ENCODE measurements at places on chromosomes 3 and 15.

DNA sequence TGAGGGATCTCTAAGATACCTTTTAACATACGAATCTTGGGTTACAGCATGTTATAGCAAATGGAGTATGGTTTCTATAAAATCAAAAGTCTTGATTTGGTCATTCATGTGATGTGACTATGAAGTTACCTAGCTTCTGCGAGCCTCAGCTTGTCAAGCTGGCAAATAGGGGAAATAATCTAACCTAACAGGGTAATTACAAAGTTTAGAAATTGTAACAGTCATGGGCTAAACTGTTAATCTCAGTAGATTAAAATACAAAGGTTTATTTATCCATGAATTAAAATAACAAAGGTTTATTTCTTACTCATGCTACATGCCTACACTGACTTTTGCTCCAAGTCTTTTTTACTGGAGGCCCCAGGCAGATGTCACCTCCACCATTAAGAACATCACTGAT is 359.1 kb downstream of the CLSTN2 start:
- DNase-seq: no peak

GRCh38 chr3:45387636-45388348 is 584 bp upstream of the LARS2 start:
- no peak for DNase-seq

DNA sequence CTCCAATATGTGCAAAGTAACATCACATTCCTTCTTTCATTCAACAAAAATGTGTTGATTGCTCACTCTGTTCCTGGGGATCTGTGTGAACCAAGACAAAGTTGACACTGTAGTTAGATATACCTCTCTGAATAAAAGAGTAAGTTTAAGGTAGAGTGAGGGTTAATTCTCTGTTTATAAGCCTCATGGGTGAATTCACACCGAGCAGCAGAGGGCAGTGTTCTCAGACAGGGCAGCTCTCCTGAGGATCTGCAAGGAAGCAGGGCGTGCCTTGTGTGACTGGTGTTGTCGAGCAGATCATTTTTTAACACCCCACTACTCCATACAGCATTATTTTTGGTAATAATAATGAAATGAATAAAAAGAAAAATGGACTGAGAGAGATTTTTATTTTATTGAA is 34.4 kb downstream of the PAQR9 start:
- no peak for DNase-seq

DNA sequence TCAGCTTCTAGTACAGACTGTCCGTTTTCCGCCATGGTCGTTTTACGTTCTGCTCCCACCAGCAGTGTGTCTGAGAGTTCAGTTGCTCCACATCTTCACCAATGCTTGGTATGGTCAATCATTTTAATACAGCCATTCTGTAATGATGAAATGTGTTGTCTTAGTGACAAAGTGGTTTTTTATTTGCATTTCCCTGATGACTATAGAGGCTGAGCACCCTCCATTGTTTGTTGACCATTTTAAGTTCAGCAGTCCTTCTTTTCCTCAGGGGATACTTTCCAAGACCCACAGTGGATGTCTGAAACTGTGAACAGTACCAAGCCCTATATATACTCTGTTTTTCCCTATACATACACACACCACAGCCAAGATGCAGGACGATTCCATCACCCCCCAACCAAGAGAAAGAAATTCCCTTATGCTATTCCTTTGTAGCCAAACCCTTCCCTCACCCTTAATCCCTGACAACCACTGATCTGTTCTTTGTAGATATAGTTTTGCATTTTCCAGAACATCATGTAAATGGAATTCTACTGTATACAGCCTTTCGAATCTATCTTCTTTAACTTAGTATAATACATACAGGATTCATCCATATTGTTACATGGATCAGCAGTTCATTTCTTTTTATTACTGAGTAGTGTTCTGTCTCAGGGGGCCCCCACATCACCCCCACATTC is 55.9 kb downstream of the C3orf20 start:
- DNase-seq: no peak

DNA sequence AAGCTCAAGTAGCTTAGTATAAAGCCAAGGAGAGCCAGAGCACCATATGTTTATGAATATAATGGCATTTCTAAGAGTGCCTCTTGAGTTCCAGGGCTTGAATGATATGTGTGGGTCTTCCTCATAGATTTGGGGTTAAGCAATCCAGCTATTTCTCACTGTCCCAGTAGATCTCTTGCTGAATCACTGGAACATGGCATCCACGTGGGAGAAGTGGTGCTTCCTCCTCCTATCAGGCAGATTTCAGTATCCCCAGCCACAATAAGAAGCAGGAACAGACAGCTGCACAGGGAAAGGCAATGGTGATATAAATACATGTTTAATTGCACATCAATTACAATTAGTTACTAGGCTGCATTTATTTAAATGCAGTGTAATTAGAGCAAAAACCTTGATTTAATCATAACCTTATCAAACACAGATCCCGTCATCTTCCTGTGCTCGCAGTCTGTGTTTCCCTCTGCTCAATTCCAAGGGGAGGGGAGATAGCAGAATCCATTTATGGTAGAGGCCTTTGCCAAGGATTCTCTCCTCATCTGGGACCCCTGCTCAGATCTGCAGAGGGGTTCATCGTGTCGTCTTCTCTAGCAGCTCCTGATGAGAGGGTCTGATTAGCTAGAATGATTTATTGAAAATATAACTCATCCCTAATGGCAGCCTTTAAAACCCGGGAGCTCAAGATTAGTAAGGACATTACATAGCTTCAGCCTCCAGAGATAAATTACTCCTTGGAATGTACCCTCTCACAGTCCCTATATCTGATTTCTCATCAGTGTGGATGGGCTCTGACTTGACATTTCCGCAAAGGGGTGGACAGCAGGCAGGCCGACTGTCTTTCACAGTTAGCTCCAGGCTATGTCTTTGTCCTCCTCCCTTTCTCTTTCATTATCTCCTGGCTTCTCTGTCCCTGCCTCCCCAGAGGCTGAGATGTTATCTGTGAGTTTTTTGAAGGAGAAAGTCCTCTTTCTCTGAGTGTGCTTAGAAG is 775.9 kb downstream of the AGBL1 start:
- DNase-seq: no peak

DNA sequence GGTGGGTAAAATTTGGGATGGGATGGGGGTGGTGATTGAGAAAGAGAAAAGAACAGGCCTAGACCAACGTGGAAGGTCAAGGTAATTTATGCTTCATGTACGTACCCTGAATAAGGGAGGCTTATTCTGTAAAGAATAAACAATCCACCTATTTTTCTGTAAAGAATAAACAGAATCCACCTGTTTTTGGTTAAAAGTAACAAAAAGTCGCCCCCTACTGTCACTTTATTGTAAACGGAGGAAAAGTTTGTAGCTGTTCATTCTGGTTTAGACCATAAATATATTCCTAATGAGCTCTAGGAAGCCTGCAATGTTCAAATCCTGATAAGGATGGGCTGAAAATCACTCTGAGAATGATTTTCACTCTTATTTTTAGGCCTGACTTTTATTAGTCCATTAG is 23.5 kb upstream of the SQOR start:
- DNase-seq: no peak

GRCh38 chr3:172709774-172710663 is 848 bp downstream of the NCEH1 start:
- no peak for DNase-seq

GRCh38 chr3:11995120-11995519 is 9.1 kb upstream of the SYN2 start:
- DNase-seq: no peak

GRCh38 chr3:84510007-84510406 is 448.8 kb upstream of the CADM2 start:
- no peak for DNase-seq

DNA sequence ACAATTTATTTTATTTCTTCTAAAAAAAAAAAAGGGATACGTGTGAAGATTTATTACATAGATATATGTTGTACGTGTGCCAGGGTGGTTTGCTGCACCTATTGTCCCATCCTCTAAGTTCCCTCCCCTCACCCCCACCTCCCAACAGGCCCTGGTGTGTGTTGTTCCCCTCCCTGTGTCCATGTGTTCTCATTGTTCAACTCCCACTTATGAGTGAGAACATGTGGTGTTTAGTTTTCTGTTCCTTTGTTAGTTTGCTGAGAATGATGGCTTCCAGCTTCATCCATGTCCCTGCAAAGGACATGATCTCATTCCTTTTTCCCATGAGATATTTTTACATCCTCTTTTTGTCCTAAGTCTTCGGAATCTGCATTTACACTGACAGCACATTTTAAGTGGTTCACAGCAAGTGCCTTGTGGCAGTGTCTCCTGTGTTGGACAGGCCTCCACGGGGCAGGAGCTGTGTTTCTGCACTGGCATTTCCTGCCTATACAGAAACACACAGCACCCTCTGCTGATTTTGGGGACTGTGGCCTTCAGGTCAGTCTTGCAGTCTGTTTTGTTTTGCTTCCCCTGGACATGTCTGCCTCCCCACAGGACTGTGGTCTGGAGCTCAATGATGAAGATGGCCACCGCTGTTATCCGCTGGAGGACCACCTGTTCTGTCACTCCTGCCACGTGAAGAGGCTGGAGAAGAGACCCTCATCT is 12.7 kb upstream of the SACM1L start:
- DNase-seq: no peak

- no peak for DNase-seq
Observed at GRCh38 chr15:101099183-101099582, 152.7 kb downstream of the CHSY1 start.

- no peak for DNase-seq
Observed at GRCh38 chr3:43425829-43426228, 139.5 kb downstream of the SNRK start.

- no peak for DNase-seq
Observed at GRCh38 chr3:164748626-164749025, 329.7 kb downstream of the SI start.

GRCh38 chr15:62957130-62957529 is 85.4 kb upstream of the TPM1 start:
- no peak for DNase-seq

DNA sequence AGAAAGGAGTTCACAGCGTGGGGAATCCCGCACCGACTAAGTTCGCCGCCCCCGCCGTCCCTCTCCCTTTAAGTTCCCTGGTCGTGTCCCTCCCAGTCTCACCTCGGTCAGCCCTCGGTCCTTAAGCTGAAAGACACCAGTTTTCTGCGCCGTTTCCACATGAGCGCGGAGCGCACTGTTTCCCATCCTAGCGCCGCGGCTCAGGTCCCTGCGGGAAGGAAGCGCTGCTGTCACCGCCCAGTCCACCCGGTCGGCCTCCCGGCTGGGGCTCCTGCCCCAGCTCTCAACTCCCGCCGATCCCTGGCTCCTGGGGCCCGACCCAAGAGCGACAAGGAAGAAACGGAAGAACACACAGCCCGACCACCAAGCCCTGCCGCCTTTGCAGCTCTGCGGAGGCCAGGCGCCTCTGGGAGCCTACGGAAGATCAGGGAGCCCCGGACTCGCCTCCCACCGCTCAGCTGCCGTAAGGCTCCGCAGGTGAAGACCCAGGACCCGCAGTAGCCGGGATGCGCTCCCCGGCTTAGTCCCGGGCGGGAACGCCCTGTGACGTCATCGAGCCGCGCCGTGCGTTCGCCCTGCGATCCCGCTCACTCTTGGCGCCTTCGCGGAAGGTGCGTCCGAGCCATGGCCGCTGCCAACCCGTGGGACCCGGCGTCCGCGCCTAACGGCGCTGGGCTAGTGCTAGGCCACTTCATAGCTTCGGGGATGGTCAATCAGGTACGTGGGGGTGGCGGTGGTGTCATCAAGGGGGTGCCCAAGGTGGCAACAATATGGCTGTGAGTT is at the start of the genes HAUS2 and LRRC57:
HAUS2 (plus strand) TSS at position 590 of the 783 bp plus-strand sequence; CDS start at position 625, 35 bp downstream.
LRRC57 (minus strand) TSS at position 545 of the 783 bp plus-strand sequence; CDS start at position 186, 359 bp downstream.
- peak; percentile 72 for DNase-seq

- DNase-seq: no peak
Observed at GRCh38 chr3:62923066-62923465, 47.9 kb upstream of the CADPS start.

DNA sequence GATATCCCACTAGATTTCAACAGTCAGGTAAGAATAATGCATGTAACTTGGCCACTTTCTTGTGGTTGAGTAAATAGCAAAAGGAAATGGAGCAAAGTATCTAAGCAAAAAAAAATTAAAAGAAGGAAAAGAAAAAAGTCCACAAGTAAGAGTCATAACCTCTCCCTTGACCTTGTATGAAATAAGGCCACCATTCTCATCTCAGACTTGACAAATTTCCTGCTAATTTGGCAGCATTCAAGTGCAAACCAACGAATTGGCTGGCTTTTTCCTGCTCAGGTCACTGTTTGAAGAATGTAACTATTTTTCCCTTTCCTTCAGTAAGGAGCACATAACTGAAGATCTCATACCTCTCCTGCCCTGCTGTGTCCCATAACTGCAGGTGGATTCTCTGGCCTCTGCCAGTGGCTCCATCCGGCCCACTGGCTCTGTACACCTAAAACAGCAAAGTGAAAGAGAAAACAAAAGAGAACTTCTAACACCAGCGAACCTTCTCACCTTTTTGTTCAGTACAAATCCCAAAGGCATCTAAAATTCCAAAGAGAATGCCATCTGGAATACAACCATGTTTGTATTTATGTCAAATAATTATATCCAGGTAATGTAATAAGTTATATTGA is 33.4 kb upstream of the RSL24D1 start:
- no peak for DNase-seq

- no peak for DNase-seq
Observed at GRCh38 chr3:105719791-105720190, 149.0 kb downstream of the CBLB start.

DNA sequence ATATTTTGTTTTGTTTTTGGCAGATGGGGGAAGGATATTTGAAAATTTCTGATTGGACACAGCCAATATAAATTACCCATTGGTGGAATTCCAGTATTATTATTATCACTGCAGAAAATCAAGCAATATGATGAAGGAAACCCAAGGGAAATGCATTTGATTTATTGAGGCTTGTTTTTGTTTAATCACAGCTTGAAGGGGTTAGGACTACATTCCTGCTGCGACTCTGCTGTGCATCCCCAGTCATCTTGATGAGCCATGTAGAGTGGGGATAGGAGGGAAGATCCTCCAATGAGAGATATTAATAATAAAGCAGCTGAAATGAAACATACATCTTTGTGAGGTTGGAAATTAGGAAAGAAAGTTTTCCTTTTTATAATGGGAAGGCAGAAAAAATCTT is 208.6 kb downstream of the GAP43 start:
- DNase-seq: no peak

DNA sequence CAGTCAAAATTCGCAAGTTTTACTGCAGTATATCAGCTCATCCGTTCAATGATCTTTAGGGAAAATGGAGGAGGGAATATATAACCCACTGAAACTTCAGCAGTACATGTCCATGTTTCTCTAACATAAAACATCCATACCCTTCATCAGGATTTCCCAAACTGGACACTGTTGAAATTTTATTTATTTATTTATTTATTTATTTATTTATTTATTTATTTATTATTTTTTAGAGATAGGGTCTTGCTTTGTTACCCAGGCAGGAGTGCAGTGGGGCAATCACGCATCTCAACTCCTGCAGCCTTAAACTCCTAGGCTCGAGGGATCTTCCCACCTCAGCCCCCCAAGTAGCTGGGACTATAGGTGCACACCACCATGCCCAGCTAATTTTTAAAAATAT is 14.8 kb upstream of the HLTF start:
- DNase-seq: no peak

GRCh38 chr3:43217633-43218032 is 68.7 kb upstream of the SNRK start:
- no peak for DNase-seq

- no peak for DNase-seq
Observed at GRCh38 chr3:56096999-56097398, 371.3 kb downstream of the ERC2 start.

- DNase-seq: no peak
Observed at GRCh38 chr15:56281145-56281544, 37.5 kb upstream of the RFX7 start.

Data from stimulated activated CD4-positive, alpha-beta T cell treated with anti-CD3 and anti-CD28 coated beads, TNF-alpha, amount 100 ng/mL, for 4 hours (primary cell).